AML-193 (cell line): ENCODE measurements at places on chromosomes 2 and 18.

DNA sequence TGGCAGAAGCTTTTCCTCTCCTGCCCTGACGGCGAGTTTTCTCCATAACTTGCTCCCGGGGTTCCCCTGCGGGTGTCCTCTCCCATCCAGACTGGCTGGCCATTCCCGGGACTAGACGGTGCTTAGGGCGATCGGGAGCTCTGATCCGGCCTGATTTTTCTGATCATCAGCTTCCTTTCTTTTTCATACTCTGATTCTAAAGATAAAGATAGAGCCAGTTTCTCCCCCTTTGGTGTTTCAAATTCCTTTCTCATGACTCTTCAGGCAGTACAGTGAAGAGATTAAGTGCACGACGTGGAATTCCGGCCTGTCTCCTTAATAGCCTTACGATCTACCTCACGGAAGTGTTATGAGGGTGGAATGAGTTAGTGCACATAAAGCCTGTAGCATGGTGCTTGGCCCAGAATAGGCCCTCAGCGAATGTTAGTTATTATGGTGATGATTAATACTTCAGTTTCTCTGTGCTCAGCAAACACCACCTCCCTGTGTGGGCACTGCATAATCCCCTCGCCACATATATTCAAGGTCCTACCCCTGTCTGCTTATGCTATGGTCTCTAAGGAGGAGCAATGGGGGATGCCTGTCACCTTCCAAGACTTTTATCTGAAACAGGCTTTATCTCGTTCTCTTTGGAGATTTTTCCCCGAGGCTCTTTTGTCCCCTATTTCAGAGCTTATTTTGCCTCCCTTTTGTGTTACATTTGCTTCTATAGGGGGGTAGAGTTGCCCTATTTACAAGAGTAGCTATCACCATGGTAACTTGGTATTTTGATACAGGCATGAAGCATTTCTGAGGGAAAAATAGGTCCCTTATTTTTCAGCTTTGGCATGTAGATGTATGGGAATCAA lies 254.8 kb downstream of the CDH2 start:
- DNase-seq: no peak

DNA sequence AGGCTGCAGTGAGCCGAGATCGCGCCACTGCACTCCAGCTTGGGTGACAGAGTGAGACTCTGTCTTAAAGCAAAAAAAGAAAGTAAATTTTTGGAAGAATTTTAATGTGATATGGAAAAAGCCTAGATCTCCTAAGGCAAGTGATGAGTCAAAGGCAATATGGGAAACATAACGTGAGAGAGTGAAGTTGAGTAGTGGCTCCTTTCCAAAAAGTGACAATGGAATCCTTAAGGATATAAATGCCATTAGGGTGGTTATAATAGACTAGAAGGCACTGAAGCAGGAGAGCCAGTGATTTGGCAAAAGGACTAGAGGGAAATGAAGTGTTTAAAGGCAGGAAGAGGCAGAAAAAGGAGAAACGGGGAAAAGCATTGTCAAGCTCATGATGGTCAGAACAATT lies 25.6 kb downstream of the ARHGAP28 start:
- DNase-seq: no peak

- no peak for DNase-seq
Observed at GRCh38 chr18:58385472-58385871, 243.4 kb downstream of the ALPK2 start.

GRCh38 chr18:60471652-60472051 lies 99.1 kb upstream of the MC4R start:
- no peak for DNase-seq

GRCh38 chr2:129078548-129078947 lies 759.9 kb upstream of the HS6ST1 start:
- DNase-seq: no peak

DNA sequence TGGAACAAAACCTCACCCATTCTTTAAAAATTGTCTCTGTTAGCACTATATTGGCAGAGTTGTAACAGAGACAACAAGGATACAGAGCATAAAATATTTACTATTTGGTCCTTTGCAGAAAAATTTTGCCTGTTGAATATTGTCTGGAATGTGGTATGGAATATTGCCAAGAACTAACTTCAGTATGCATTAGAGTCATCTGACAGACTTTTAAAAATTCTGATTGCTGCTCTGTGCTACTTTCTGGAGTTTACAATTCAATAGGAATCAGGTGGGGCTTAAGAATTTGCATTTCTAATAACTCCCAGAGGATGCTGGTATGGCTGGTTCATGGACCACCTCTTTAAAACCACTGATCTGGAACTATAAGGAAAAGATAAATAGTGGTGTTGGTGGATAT lies 32.8 kb upstream of the NYAP2 start:
- DNase-seq: no peak

DNA sequence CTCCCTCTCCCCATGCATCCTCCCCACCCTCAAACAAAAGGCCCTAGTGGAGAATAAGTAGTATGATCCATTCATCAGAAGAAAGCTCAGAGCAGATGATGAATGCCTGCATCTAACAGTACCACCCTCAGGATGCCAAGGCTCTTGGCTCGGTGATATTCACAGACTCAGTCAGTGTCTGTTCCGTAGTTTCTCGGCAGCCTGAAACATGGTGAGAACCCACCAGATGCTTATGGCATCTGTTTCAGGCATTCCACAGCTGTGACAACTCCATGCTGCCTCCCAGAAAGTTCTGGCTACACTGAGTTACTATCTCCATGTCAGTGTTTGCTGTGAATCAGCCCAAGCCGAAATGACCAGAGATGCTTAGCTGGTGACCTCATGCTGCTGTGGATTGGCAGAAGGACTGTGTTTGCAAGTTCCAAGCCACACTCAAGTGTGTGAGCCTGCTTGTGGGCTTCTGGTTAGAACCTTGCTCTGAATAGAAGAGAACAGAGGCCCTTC lies 83.9 kb downstream of the WDSUB1 start:
- DNase-seq: no peak

GRCh38 chr18:67621049-67621713 lies 104.7 kb upstream of the DSEL start:
- DNase-seq: no peak

- DNase-seq: no peak
Observed at GRCh38 chr2:108315444-108315934, 26.8 kb downstream of the SULT1C2 start.

DNA sequence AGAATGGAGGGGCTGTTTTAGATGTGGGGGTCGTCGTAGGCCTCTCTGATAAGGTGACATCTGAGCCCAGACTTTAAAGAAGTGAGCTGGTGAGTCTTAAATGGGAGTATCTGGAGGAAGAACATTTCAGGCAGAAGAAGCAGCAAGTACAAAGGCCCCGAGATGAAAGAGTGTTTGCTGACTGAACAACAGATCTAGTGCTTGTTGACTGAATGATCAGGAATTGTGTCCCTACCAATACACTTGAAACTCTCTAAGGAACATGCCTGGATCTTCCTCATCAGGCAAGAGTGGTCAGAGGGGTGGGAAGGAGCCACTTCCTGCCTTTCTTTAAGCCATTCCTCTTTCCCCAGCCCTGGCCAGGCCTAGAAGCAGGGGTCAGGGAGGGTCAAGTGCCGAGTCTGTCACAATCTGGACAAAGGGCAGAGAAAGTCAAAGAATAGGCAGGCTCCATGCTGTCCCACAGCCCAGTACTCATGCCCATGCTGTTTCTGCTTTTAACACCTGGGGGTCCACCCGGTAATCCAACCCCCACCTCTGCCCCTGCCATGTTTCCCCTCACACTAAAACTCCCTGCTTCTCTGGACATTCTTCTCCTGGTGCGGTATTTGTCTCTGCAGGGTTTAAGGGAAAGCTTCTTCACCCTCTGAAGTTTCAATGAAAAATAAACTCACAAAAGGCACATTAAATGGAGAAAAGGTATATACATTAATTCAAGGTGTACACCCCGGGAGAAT lies 3.0 kb upstream of the TMEM37 start:
- no peak for DNase-seq

DNA sequence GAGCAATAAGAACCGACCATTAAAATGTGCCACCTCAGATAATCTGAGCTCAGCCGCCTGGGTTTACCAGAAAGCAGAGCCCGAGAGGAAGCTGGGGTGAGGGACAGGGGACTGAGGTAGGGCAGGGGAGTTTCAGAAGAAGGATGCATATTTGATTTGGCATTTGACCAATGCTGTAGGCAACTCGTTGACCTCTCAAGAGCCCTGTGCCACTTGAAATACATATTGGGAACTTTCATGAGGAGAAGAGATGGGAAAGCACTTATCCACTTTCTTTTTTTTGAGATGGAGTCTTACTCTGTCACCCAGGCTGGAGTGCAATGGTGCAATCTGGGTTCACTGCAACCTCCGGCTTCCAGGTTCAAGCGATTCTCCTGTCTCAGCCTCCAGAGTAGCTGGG lies 148.4 kb upstream of the SPRED2 start:
- no peak for DNase-seq

DNA sequence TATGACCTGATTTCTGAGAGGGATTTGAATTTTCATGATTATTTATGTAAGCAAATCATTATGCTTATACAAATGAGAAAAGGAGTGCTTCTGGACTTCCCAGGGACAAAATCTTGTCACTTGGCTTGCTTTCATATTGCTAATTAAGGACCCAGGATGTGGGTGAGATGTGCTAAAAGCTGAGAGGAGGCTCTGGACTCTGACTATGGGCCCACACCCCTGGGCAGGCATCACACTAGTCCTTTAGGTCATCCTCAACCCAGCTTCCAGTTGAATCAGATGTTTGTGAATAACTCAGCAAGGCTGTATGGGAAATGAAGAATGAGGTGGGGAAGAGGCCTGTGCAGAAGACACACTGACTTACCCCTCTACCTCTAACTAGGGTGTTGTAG lies 11.9 kb downstream of the IL1B start:
- DNase-seq: no peak

DNA sequence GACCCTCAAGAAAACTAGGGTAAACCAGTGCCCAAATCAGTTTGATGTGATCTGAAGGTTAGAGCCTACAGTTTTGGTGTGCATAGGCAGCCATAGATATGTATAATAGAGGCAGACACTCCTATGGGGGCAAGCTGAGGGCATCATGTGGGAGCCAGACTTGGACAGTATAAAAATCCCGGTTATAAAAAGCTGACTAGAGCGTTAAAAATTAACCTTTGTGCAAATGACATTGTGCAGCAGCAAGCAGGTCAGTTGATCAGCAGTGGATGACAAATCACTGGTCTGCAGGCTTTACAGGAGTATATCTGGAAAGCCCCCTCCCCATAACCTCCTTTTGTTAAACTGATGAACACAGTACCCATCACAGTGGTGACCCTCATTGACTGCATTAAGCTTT lies 107.8 kb downstream of the CTNNA2 start:
- DNase-seq: no peak

DNA sequence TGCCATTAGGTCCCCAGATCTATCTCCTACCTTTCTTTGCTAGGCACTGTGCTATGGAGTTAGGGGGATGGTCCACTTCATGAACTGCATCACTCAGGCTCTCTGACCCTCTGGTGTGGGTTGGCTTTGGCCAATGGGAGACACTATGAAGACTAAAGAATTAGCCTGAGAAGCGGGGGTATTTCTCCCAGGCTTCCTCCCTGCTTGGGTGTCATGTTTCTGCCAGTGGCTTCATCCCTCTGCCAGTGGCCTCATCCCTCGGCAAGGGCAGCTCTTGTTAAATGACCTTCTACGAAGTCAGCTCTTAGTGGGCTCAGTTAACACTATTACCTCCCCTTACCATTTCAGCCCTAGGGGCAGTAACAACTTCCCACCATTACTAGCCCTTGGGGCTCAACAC lies 41.9 kb upstream of the EPB41L3 start:
- DNase-seq: no peak

DNA sequence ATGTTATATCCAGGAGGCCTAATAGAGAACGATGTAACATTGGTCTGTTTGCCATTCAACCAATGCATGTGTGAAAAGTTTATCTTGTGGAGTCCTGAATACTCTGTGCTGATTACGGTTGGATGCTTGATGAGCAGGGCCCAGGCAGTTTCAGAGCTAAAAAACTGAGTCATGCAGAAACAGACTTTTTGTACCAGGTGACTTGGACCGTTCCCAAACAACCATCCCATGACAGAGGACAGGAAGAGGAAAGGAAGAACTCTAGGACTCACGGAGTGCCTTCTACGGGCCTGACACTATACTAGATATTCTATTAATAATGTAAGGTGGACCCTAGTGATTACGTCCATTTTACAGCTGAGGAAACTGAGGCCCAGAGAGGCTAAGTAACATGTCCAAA lies 142.1 kb downstream of the ARHGAP28 start:
- no peak for DNase-seq

- no peak for DNase-seq
Observed at GRCh38 chr2:75710220-75710576, 517 bp downstream of the GCFC2 start.

DNA sequence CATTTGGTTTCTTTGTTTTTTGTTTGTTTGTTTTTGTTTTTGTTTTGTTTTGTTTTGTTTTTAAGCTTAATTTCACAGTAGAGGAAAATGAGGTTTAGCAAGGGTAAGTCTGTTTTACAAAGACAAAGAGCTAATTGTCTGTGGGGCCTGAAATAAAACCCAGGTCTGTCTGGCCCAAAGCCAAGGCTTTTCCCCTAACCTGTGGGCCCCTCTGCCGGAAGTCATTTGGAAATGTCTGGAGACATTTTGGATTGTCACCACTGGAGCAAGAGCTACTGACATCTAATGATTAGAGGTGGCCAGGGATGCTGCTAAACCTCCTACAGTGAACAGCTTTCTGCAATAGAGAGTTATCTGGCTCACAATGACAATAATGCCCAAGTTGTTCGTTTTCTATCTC lies 167.2 kb downstream of the MAP2 start:
- no peak for DNase-seq

- DNase-seq: no peak
Observed at GRCh38 chr18:37666991-37667390, 101.4 kb upstream of the CELF4 start.

GRCh38 chr2:47222826-47223554 lies 67.9 kb upstream of the STPG4 start:
- DNase-seq: no peak

- no peak for DNase-seq
Observed at GRCh38 chr18:62524440-62525200, 1.8 kb downstream of the ZCCHC2 start.

DNA sequence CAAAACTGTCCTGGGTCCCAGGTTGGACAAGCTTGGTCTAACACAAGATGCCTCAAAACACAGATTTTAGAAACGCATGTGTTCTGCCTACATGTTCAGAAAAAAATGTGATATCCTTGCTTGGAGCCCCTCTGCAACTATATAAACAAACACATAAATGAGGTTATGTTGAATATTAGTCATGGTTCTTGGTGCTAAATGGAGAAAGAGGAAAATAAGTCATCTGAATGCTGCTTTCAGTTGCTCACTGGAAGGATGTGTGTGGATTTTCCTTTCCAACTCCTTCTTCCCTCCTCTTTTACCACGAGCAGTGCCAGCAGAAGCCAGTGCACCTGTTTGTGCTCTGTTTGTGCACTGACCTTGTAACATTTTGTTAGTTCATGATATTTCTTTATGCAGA lies 85.3 kb downstream of the PIEZO2 start:
- DNase-seq: no peak

GRCh38 chr2:97868986-97869721 lies 126.6 kb downstream of the TMEM131 start:
- DNase-seq: no peak
